ENCODE measurements at places on chromosomes 13 and 19.

DNA sequence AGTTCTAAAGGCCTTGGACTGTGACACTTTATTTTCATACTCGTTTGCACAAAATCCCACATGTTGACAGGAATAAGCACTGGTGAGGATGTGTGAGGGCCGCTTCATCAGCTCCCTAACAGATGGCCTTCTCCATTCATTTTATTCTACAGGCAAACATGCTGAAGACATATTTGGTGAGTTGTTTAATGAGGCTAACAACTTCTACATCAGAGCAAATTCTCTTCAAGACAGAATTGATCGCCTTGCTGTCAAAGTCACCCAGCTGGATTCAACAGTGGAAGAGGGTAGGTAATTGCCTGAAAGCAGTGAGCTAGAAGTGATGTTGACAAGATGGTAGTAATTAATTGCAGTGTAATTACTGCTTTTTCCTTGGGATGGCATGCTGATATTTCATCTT lies 95.7 kb downstream of the GPR12 start:
- peak; percentile 56 for DNase-seq

GRCh38 chr13:72186730-72187422 lies 319.9 kb upstream of the DACH1 start:
- no peak for DNase-seq

GRCh38 chr13:109610517-109610916 lies 175.9 kb downstream of the IRS2 start:
- peak; percentile 29 for DNase-seq

DNA sequence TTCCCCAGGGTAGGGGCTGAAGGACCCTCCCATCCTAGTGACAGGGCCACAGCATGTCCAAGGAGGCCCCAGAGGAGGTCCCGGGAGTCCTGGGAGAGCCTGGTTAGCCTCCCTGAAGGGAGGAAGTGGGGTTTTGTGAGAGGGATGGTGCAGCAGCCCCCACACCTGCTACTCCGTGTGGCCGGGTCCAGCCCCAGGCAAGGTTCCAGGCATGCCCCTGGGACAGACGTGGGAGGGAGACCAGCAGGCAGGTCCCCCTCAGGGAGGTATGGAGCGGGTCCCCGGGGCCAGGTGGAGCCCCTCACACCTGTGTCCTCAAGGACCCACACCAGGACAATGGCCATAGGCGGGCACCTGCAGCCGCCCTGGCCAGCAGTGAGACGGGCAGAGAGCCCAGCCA lies 1.9 kb upstream of the F7 start:
- no peak for DNase-seq

DNA sequence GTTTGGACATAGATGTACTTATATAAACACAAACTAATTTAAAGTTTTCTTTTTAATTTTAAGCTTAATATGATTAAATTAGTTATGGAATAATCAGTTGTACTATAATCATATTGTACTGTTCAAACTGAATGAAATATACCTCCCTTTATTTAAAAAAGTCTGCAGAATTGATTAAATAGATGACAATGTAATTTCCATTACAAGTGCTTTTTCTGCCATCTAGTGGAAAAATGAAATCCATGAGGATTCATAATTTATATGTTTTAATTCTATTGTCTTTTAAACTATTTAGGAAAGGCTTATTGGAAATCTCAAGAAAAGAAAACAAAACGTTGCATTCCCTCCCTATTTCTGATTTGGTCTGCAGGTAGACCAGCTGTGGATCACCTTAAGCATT lies 30.9 kb downstream of the MZT1 start:
- peak; percentile 14 for DNase-seq

- DNase-seq = peak; percentile 1
Observed at GRCh38 chr13:57857945-57858344, 226.4 kb downstream of the PCDH17 start.

GRCh38 chr19:56105090-56105701 lies 15.9 kb downstream of the ZNF787 start:
- peak; percentile 65 for DNase-seq

DNA sequence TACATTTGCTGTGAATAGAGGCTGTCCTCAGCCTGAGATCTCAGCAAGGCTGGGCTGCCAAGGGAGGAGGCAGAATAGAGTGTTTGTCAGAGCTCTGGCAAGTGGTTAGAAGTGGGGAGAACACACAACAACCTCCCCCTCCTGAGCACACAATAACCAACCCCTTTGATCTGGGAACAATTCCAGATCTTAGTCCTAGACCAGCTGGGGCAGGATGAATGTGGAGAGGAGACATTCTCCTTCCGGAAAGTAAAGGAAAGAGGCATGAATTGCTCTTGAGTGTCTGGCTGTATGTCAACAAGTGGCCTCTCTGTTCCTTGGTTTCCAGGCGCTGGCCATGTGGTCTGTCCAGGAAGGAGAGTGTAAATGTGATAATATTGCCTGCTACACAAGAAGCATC lies 114.9 kb upstream of the TMTC4 start:
- no peak for DNase-seq

GRCh38 chr13:73684286-73684685 lies 449.9 kb downstream of the KLF12 start:
- DNase-seq = peak; percentile 66

DNA sequence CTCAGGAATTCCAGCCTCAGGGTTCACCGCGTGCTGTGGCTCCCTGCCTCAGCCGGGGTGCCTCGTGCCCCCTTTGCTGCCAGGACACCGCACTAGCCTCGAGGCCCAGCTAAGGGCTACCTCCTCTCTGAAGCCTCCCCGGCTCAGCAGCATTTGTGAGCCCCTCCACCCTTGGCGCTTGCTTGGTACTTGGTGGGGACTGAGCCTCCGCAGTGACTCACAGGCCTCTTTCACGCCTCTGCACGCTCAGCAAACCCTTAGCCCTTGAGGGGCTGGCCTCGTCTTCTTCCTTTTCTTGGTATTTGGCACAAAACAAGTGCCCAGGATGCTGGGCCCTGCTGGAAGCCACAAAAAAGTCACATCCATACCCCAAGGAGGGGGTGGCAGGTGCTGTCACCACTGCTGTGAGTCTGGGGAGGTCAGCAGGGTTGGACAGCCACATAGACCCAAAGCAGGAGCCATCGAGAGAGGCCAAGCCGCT lies 85.4 kb upstream of the TM9SF2 start:
- no peak for DNase-seq

DNA sequence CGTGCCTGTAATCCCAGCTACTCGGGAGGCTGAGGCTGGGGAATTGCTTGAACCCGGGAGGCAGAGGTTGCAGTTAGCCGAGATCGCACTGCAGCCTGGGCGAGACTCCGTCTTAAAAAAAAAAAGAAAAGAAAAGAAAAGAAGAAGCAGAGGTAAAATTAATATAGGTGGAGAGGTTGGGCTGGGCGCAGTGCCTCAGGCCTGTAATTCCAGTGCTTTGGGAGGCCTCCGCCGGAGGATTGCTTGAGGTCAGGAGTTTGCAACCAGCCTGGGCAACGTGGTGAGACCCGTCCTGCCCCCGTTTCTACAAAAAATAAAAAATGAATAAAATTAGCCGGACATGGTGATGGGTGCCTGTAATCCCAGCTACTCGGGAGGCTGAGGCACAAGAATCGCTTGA lies 912 bp upstream of the TUBA3C start:
- DNase-seq = no peak

DNA sequence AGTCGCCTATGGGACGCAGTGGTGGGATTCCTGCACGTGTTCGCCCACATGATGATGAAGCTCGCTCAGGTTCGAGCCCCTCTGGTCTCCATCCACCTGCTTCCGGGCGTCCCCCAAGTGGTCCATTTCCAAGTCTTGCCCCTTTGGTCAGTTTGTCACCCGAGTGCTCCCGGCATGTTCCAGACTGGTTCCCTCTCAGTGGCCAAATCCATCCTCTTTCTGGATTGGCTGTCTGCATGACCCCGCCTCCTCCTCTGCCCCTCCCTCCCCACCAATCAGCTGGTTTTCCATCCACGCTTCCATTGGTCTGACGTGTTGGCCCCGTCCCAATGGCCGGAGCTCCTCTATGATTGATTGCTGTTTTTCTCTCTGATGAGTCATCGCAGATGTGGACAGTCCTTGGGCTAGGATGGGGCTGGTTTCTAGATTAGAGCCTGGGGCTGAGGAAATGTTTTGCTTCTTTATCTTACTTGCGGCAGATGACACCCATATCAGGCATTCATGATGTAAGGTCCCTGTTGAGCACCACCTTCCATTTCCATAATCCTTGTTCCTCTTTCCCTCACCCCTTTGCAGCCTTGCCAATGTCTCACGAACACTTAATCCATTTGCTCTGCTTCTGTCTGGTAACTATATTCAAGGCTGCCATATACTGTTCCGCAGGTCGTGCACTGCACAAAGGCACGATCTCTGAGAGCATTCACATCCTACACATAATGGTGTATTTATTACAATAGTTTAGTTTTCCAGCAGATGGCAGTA lies 73.8 kb downstream of the MAP4K1 start:
- peak; percentile 54 for DNase-seq

- DNase-seq = no peak
Observed at GRCh38 chr13:110374431-110375370, 67.6 kb downstream of the COL4A2 start.

DNA sequence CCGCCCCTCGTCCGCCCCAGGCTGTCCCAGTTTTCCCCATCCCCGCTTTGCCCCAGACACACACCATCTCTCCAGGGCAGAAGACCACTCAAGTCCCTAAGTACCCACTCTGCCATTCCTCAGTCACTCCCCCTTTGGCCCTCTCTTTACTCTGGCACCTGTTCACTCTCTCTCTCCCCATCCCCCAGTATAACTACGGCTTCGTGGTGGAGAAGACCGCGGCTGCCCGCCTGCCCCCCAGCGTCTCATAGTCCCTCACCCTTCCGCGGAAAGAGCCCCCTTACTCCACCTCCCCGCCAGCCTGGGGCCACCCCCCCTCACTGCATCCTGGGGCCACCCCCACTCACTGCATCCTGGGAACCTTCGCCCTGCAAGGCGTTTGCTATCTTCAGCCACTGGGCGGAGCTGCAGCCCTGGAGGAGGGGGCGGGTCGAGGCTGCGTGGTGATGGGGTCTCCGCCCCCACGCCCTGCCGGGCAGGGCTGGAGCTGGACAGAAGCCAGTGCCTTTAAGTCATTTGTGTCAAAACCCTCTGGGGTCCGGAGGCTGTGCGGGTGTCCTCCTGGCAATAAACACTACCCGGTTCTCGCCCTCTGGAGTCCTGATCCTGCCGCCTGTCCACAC lies 5.0 kb downstream of the MVB12A start:
- DNase-seq = no peak

DNA sequence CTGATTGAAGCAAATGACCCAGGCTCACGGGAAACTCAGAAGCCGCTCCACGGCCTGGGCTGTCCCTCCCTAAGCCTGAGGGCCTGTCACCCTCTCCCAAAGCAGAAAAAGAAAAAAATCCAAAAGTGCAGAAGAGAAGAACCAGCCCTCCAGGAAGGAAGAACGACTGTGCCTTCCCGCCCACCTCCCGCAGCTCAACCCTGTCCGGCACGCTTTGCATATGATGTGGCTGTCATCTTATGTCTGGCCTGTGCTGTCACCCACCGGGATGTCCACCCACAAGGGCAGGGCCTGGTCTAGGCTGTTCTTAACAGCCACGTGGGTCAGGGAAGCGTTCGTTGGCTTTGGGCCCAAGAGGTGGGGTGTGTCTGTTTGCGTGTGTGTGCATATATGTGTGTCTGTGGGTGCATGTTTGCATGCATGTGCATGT lies 13.7 kb downstream of the ZBTB7A start:
- DNase-seq = no peak

GRCh38 chr13:79560954-79561353 lies 80.0 kb downstream of the NDFIP2 start:
- DNase-seq = no peak

GRCh38 chr19:36527873-36528193 lies 238 bp downstream of the ZNF260 start:
- no peak for DNase-seq

DNA sequence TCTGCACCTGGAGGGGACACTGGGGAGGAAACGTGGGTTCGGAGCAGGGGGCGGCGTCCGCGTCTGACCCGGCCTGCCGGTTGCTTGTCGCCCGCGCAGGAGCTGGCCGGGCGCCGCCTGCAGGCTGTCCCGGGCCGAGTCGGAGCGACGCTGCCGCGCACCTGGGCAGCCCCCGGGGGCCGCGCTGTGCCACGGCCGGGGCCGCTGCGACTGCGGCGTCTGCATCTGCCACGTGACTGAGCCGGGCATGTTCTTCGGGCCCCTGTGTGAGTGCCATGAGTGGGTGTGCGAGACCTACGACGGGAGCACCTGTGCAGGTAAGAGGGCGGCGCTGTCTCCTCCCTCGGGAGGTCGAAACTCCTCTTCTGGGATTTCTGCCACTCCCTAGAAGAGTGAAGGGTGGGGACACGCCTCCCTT lies 1.3 kb downstream of the ITGBL1 start:
- peak; percentile 78 for DNase-seq

- DNase-seq = no peak
Observed at GRCh38 chr13:21616205-21616866, 12.4 kb upstream of the MICU2 start.

- DNase-seq = no peak
Observed at GRCh38 chr19:6023085-6023682, 45.2 kb upstream of the RANBP3 start.

- DNase-seq = no peak
Observed at GRCh38 chr13:66207610-66208009, 1022.5 kb downstream of the PCDH9 start.

DNA sequence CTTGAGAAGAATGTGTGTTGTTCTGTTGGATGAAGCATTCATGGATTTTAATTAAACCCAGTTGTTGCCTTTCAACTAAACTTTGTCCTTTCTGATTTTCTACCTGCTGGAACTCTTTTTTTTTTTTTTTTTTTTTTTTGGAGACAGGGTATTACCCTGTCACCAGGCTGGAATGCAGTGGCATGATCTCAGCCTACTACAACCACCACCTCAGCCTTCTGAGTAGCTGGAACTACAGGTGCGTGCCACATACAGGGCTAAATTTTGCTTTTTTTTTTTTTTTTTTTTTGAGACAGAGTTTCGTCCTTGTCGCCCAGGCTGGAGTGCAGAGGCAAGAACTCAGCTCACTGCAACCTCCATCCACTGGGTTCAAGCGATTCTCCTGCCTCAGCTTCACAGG lies 6.9 kb downstream of the ZNF791 start:
- DNase-seq = no peak

GRCh38 chr13:86569974-86570373 lies 770.8 kb upstream of the SLITRK6 start:
- no peak for DNase-seq

DNA sequence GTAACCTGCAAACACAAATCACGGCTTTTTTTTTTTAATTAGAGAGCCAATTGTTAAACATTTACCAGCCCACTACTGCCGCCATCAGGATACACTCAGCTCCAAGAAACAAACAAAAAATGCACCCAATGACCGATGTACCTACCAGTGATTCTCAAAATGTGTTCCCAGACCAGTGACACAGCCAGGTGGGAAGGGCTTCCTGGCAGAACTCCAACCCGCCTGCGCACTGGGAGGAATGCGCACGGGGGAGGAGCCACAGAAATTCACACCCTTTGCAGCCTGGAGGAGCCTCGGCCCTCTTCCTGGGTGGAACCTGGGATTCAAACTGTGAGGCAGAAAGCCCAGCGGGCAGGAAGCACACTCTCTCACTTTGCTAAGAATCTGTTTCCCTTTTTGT lies 255.9 kb downstream of the TBC1D4 start:
- DNase-seq = peak; percentile 72
